Activated T-cell treated with anti-CD3 and anti-CD28 coated beads, Interleukin-2, amount 50 U/mL, for 4 hours (primary cell): ENCODE measurements at places on chromosomes 1 and 21. TPM values are rescaled to one million over a fixed set of nuclear protein-coding genes. Genes with fewer than 3 reads are reported as not detected.

The ARHGEF19 gene
- 10.6 TPM for total RNA-seq

- DNase-seq = no peak
These were observed 86.1 kb upstream of the VAV3 start for GRCh38 chr1:108050911-108051629.

- no peak for DNase-seq
These were observed 71.7 kb downstream of the CD46 start for GRCh38 chr1:207823531-207823879.

DNA sequence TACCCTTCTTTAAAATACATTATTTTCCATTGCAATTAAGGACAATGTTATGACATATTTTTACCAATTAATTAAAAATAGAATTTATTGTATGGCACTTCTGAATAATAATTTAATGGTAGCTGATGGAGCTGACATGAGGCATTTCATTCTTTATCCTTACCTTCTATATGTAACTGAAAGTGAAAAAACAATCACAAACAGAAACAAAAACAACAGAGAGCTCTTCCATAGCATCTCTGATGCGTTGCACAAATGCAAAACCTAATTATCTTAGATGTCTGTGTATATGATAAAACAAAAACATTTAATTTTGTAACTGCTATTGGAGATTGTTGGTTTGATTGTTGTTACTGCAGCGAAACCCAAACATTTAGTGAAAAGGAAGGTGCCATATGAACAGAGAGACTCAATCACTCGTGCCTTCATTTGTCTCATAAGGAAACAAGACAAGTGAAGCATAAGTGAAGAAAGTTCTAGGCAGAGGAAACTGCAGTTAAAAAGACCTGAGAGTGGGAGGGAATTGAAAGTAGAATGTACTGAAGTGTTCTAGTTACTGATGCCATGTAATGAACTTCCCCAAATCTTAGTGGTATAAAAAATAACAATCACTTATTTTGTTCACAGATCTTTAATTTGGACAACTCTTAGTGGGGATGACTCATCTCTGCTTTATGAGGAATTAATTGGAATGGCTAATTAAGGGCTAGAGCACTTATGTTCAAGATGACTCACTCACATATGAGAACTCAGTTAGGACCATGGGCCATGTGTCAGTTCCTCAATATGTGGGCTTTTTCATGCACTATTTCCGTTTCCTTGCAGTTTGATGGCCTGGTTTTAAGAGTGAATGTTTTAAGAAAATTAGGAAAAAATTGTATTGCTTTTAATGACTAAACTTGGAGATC is 245.0 kb upstream of the OLFM3 start:
- DNase-seq = no peak

The RGS13 gene
- not detected for total RNA-seq

The ALX3 gene
- total RNA-seq = not detected

- DNase-seq = peak; percentile 33
These were observed 57.3 kb downstream of the NKAIN1 start for GRCh38 chr1:31182352-31182751.

DNA sequence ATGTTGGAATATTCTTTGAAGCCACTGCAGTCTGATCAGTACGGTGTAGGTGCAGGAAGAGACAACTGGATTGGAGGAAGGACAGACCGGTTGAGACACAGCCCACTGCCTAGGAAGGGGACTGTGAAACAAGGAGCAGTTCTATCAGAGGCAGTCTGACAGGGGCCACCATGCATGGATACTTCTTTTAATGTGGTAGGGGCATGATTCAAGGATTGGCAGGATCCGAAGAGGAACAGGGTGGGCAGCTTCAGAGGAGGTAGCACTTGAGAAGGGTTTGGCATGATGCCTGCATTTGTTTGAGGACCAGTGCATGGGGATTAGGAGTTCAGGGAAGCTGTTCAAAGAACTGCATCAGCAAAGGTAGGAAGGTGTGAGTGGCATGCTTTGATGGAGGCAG is 167.9 kb downstream of the DYRK1A start:
- no peak for DNase-seq

GRCh38 chr1:3676581-3677470 is 24.5 kb downstream of the TP73 start:
- no peak for DNase-seq

The FCRL5 gene
- not detected for total RNA-seq

The KNCN gene
- not detected for total RNA-seq

The SCAMP3 gene
- total RNA-seq = 193 TPM

DNA sequence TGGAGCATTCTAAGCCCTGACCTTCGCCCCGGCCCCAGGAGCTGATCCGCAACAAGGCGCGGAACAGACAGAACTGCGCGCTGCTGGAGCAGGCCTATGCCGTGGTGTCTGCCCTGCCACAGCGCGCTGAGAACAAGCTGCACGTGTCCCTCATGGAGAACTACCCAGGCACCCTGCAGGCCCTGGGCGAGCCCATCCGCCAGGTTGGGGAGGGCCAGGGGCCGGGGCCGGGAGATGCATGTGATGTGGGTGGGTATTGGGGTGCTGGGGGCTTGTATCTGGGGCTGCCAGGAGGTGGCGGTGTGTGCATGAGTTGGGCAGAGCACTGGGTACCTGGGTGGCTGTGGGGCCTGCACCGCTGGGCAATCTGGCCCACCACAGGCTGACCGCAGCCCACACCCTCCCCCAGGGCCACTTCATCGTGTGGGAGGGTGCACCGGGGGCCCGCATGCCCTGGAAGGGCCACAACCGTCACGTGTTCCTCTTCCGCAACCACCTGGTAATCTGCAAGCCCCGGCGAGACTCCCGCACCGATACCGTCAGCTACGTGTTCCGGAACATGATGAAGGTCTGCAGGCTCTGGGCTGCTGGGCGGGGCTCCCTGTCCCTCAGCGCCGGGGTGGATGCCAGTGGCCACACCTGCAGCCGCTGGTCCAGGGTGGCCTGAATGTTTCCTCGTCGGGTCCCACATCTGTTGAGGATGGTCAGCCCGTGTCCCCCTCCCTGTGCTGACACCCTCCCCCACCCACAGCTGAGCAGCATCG is 65.8 kb downstream of the TRIM11 start:
- no peak for DNase-seq

GRCh38 chr1:209311770-209312169 is 271.7 kb upstream of the CAMK1G start:
- no peak for DNase-seq

DNA sequence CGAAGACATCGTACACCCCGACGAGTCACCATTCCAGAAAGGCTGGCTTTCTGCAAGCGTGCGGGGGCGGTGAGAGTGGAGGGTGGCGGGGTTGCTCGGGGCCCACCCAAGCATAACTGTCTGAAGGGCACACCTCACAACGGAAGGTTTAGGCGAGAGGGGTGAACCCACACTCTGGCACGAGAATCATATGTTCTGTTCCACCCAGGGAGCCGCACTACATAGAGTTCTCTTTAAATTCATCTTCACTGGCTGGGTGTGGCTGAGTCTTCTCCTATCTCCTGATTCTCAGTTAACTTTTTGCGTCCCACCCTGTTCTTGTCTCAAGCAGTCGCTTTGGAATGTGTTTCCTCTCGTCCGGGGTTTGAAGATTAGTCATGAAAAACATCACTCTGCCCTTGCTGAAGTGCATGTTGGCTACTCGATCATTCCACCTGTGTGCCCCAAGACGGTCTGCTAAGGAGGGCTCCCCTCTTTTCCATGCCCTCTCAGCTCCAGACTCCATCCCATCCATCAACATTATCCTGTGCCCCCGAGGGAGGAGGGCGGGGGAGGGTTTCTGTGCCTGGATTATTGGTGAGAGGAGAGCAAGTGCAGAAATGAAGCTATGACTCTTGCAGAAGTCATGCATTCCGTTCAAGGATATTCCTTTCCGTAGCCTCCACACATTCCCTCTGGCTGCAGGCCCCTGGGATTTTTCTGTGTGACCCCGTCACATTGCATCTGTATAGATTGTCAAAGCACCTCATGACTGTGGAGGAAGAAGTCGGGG is 53.5 kb upstream of the CD34 start:
- no peak for DNase-seq

DNA sequence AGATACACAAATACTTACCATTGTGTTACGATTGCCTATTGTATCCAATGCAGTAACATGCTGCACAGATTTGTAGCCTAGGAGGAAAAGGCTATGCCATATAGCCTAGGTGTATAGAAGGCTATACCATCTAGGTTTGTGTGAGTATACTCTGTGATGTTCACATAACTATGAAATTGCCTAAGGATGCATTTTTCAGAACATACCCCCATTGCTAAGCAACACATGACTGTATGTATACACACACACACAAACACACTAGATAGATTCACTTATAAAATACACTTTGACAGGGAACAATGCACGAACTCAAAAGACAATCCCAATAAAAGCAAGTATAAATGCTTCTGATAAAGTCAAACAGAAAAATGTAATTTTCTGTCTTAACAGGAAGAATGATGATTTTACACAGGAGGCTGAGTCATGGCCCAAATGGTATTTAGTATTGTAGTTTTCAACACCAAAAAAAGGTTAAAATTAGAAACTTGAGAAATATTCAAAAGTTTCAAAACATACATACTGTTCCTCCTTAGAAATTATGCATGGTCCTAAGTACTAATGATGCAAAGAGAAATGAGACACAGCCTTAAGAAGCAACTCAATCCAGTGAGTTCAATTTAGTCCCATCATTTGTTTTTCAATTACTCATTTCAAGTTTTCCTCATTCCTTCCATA is 12.2 kb downstream of the FH start:
- no peak for DNase-seq

The RGS5 gene
- total RNA-seq = 3.3 TPM

DNA sequence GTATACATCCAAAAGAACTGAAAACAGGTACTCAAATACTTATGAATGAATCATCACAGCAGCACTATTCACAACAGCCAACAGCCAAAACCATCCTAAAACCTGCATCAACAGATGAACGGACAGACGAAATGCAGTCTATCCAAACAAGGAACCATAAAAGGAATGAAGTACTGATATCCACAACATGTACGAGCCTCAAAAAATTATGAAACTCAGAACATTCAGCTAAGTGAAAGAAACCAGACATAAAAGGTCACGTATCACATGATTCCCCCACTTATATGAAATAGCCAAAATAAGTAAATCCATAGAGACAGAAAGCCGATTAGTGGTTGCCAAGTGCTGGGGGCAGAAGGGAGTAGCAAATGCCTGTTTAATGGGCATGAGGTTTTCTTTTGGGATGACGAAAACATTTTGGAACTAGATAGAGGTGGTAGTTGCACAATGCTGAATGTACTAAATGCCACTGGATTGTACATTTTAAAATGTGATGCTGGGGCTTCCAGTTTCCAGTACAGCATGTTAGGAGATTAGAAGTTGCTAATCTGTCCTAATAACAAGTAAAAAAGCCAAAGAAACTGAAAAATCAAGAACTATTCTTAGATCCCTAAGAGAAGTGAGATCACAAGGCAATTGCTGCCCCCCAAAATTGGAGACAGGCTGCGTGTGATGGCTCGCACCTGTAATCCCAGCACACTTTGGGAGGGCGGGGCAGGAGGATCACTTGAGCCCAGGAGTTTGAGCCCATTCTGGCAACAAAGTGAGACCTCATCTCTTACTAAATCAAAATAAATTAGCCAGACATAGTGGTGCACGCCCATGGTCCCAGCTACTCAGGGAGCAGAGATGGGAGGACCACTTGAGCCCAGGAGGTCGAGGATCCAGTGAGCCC is 25.3 kb downstream of the CLSTN1 start:
- DNase-seq = no peak

The DENND1B gene
- 9.0 TPM for total RNA-seq

The CELA2A gene
- total RNA-seq = 0.52 TPM

GRCh38 chr1:12113433-12114339 is 50.6 kb downstream of the TNFRSF8 start:
- DNase-seq = no peak

The GUCA2A gene
- not detected for total RNA-seq

GRCh38 chr1:44327679-44328491 is 27.2 kb downstream of the ERI3 start:
- DNase-seq = no peak

GRCh38 chr1:89724369-89725010 is 91.6 kb downstream of the LRRC8C start:
- DNase-seq = peak; percentile 40

The MRAP gene
- total RNA-seq = not detected

GRCh38 chr1:1059494-1060280 is 14.4 kb downstream of the RNF223 start:
- peak; percentile 94 for DNase-seq

- no peak for DNase-seq
These were observed 47.8 kb downstream of the AK4 start for GRCh38 chr1:65195495-65196417.

The S100A7A gene
- total RNA-seq = not detected

GRCh38 chr1:12204140-12204539 is 25.7 kb upstream of the VPS13D start:
- DNase-seq = peak; percentile 65

DNA sequence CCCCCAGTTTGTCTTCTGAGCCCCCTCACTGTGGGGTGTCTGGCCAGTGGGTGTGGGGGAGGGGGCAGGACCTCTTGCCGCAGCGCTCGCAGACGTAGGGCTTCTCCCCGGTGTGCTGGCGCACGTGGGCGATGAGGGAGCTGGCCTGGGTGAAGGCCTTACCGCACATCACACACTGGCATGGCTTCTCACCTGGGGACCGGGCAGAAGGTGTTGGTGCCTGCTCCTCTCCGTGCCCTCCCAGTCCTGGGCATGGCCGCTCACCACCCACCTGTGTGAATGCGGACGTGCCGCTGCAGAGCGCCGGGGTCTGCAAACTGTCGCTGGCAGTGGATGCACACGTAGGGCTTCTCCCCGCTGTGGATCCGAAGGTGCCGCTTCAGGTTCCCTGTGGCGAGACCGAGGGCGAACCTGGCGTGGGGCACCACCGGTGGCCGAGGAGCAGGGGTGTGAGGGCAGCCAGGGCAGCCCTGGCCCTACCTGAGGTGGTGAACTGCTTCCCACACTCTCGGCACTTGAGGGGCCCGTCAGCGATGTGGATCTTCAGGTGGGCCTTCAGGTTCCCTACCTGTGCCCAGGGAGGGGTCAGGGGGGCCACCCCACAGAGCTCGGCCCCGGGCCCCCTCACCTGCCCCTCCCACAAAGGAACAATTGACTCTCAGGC is 32.4 kb downstream of the ZBTB17 start:
- DNase-seq = no peak

DNA sequence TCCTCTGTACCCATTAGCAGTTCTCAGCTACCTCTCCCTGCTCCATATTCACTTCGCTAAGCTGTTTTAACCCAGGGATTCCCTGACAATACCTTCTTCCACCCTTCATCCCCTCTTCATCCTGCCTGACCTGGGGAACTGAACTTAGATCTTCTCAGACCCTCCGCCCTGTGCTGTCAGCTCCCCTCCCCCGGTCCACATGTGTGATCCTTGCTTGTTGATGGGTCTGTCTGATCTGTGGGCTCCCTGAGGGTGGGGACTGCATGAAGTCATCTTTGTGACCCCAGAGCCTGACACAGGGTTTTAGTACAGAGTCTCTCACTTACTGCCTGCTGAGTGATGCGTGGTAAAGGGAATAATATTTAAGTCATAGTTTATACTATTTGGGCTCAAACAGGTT is 11.8 kb downstream of the CHAF1B start:
- DNase-seq = no peak

- DNase-seq = no peak
These were observed 202.5 kb upstream of the EDN2 start for GRCh38 chr1:41687007-41687406.

The CYP4A22 gene
- total RNA-seq = not detected

GRCh38 chr1:233728721-233729120 is 114.8 kb downstream of the KCNK1 start:
- DNase-seq = no peak
